T-helper 2 cell (primary cell): ENCODE measurements at places on chromosomes 4 and X.

- no peak for DNase-seq
Observed at GRCh38 chrX:134469486-134469885, 9.5 kb downstream of the HPRT1 start.

DNA sequence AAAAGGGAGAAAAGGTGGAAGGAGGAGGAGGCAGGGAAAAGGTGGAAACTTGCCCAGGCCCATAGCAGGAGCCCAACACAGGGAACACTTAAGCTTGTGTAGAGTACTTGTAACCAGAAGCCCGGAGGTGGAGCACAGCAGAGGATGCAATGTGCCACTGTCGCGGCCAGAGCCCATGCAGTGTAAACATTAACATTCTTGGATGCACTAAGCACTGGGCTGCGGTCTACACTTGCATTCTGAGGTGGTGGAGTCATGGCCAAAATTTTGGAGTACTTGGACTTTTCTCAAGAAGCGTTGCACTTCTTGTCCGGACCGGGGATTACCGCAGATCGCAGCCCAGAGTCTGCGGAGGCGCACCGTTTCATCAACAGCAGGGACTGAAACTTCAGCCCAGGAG, 4.5 kb upstream of the RHOXF1 start:
- no peak for DNase-seq

- DNase-seq = no peak
Observed at GRCh38 chr4:121597346-121597934, 99.3 kb downstream of the ANXA5 start.

DNA sequence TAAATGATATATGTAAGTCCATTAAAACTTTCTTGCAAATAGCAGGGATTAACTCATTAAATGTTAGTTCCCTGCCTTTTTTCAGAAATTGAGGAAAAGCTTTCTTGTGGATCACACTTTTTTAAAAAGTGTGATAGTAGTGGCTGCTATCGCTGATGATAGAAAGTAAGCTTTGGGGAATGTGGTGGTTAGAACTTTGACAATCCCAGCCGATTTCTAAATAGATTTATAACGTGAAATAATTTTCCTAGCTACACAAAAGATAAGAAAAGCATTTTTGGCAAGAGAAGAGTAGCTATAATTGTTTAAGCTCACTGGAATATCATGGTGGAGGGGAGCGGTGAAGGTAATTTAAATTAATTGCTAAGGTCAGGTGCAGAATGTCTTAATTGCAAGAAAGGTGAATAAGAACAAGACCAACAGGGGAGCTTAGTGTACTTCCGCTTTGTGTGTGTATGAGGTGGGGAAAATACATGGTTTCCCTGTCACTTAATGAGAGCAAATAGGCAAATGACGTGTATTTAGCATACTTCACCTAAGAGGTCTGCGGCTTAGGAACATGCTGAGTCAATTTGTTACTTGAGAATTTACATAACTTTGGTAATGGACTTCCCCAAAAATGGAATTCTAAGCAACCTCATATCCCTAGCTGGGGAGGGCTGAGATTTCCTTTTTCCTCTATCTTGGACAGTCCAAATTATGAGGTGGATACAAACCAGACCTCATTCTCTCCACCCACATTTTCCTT, 11.7 kb upstream of the IL21 start:
- no peak for DNase-seq

DNA sequence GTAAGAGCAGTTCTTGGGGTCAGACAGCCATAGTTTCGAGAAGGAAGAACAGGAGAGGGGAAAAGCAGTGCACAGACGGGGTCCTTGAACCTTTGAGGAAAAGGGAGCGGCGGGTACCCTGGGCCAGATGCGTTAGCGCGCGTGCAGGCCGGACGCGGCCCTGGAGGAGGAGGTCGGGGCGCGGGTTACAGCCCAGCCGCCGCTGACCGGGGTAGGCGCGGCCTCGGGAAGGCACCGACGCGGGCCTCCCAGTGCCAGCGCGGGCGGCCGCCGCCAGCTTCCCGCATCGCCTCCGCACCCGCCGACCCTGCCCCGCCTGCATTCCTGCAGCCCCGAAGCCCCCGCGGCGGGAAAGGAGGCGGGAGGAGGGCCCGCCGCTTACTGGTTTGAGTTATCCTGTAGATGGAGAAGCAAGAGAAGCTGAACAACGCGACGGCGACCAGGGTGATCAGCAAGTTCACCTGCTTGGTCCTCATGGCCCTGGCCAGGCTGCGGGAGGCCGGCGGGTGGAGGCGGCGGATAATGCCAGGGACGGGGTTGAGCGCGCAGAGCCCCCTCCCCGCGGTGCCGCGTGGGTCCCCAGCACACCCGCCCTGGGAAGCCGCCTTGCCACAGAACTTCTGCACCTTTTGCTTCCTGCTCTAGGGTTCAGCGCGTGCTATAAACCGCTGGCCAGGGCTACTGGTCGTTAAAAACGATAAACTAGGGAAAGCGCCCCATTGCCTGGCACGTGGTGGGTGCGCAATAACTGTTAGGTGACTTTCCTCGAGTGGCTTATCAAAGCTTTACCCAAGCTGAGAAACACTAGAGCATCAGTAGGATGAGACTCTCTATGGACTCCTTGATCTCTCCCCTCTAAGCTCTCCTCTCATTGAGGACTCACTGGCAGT, at the start of gene MGAT4D:
TSS of gene MGAT4D (minus strand) at position 547 of the 890 bp plus-strand sequence. CDS start at position 476, 71 bp downstream.
- no peak for DNase-seq

GRCh38 chr4:22471999-22472461, 43.8 kb downstream of the ADGRA3 start:
- DNase-seq = no peak

- no peak for DNase-seq
Observed at GRCh38 chrX:20414762-20415445, 148.2 kb upstream of the RPS6KA3 start.

- DNase-seq = no peak
Observed at GRCh38 chr4:140126261-140126660, 27.7 kb downstream of the MAML3 start.

DNA sequence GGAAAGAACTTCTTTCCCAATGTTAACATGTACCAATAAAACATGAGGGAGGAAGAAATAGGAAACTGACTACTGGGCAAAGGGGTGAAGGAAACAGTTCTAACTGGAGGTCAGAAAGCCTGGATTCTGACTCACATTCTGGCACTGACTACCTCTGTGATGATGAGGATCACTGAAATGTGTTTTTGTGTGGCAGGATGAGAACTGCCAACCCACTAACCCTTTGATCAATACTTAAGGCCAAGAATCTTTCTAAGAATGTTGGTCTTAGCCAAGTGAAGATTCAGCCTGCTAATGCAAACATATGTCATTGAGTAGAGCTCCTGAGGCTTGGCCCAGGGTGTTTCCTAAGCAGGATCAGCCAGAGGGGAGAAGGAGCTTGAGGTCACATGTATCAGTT, 4.6 kb downstream of the ALAS2 start:
- DNase-seq = no peak

DNA sequence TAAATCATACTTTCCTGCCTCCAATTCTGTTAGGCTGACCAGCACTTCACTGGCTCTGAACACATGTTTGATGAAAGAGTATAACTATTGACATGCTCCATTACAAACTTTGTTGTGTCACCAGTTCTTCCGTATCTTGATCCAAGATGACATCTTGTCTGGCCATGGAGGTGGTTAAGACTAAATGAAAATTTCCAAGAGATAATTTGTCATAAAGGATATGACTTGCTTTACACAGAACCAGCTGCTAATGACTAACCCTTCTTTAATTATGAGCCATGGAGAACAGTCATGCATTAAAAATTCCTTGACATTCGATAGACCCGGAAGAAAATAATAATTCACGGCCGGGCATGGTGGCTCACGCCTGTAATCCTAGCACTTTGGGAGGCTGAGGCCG, 17.7 kb upstream of the N4BP2 start:
- no peak for DNase-seq

DNA sequence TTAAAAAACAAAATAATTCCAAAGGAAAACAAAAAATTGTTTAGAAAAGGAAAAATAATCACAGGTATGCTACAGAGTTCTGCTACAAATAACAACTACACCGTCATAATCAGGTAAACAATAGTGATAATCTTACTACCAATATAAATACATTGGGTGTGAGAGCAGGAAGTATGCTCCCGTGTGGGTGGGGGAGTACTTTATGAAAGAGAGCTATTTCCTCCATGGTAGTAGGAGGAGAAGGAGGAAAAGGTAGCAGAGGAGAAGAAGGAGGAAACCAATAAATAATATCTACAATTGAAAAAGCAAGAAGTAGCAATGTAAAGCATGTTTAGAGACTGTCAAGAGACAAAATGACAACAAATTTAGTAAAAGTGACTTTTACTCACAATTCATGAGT, 35.1 kb downstream of the TEC start:
- no peak for DNase-seq

- no peak for DNase-seq
Observed at GRCh38 chrX:56728752-56729151, 291 bp upstream of the NBDY start.

GRCh38 chr4:143253166-143253565, 68.4 kb downstream of the USP38 start:
- DNase-seq = no peak

- DNase-seq = no peak
Observed at GRCh38 chr4:32429151-32429550, 1709.0 kb downstream of the PCDH7 start.

GRCh38 chrX:42739741-42740140, 38.2 kb downstream of the PPP1R2C start:
- DNase-seq = no peak

DNA sequence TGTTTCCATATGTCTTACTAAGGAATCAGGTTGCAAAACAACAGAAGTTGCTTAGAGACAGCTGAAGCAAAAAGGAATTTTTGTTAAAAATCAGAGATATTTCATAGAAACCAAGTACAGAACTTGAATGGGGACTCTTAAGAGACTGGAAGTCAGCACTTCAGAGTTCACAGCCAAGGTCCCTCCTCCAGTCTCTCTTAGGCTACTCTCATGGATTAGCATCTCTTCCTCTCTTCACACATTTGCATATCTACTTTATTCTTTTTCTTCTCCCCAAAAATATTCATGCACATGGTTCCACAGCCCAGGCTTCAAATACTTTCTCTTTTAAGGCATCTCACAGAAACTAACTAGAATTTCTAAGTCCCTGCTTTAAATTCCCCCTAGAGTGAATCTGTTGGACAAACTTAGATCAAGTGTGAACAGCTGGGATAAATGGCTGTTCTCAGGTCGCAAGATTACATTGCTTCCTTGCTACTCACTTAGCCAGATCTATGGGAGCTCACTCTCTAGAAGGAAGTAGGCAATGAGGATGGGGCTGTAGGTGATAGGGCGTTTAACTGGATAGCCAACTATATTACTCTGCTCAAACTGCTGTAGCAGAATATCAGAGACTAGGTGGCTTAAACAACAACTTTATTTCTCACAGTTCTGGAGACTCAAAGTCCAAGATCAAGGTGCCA, 73.7 kb upstream of the GALNT7 start:
- no peak for DNase-seq

- peak; percentile 32 for DNase-seq
Observed at GRCh38 chr4:47836641-47837093, 1.2 kb downstream of the CORIN start.

DNA sequence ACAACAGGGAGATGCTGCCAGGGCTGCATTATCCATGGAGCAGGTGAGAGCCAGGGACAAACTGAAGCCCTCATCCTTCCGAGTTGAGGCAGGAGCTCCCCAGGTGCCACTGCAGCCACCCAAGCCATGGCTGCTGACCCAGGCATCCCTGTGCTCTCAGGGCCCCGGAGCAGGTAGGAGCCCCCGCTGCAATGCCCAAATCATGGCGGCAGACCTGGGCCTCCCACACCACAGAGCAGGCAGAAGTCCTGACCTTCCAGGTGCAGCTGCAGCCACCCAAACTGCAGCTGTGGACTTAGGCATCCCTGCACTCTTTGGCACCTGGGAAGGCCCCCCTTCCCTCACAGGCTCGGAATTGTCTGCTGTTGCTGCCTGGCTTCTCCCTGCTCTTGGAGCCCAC, 443.6 kb downstream of the ARAP2 start:
- no peak for DNase-seq

GRCh38 chr4:118745357-118745756, 60.2 kb downstream of the METTL14 start:
- no peak for DNase-seq

DNA sequence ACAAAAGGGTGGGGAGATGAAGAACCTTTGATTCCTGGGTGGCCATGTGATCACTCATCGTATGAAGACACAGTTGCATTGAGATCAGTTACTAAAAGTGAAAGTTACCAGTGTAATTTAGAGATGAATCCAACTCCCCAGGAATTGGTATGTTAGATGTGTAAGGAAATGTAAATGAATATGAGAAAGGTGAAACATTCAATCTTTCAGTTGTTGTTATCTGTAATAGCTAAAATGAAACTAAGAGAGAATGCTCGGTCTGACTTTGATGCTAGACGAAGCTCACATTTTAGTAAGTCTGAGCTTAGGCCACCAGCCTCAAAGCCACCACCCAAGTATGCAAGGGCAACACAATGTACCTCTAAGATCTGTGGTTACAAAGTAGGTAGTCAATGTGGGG, 194.3 kb upstream of the POF1B start:
- DNase-seq = no peak

GRCh38 chrX:146454363-146454762, 355.2 kb upstream of the CXorf51B start:
- no peak for DNase-seq

- no peak for DNase-seq
Observed at GRCh38 chr4:108247387-108248049, 78.8 kb upstream of the LEF1 start.

GRCh38 chr4:99921174-99921573, 25.2 kb downstream of the DNAJB14 start:
- peak; percentile 68 for DNase-seq

DNA sequence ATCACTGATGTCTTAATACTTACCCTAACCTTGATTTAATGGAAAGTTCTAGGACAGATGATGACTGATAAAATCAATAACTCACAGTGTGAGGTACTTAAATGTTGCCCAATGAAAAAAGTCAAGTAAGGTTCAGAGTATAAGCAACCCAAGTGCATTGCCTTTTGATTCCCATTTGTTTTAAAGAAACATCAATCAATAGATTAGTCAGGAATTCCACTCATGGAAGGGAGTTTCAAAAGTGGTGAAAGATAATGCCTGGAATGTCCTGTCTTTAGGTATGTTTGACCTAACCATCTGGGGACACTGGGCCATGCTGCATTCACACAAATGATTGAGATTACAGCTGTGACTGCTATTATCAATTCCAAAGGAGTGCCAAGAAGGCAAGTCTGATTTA, 259.7 kb downstream of the PPARGC1A start:
- DNase-seq = no peak

DNA sequence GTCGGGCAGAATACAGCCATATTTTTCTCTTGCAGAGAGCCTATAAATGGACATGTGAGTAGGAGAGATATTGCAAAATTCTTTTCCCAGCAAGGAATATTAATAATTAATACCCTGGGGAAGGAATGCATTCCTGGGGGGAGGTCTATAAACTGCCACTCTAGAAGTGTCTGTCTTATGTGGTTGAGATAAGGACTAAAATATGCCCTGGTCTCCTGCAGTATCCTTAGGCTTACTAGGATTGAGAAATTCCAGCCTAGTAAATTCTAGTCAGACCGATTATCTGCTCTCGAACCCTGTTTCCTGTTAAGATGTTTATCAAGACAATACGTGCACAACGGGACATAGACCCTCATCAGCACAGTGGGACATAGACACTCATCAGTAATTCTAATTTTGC, 872.6 kb downstream of the FSTL5 start:
- DNase-seq = no peak
